Activated T-cell treated with anti-CD3 and anti-CD28 coated beads for 4 hours (primary cell): ENCODE measurements at places on chromosomes 5 and 9.

DNA sequence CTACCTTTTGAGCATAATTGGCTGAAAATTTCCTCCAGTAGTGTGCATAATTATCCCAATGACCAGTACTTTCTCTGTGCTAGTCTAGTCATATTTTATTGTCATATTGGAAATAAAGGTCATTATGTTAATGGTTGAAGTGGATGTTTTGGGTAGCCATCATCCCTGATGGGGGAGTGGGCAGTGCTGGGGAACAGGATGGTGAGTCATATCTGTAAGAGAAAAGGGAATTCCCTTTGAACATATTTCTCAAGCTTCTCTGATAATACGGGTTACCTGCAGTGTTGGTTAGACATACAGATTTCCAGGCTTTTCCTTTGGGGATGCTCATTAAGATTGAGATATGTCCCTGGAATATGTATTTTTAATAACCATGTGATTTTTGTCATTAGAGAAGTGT, 33.3 kb upstream of the SPATA31D4 start:
- no peak for DNase-seq

DNA sequence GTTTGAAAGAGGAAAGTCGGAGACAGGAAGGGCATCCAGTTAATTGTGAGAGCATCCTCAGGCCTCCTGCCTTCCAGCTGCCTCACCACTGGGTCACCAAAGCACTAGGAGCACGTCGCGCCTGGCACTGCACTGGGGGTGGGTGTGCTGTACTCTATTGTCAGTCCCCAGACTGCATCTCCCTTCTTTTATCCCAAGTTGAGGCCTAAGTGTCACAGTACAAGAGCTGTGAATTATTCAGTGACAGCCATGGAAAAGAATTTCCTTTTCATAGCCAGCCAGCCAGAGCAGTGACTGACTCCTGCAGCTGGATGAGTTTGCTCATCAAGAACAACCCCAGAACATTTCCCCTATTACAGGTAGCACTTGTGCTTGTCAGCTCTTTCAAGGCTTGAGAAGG, 16.3 kb downstream of the CLTA start:
- DNase-seq, result no peak

DNA sequence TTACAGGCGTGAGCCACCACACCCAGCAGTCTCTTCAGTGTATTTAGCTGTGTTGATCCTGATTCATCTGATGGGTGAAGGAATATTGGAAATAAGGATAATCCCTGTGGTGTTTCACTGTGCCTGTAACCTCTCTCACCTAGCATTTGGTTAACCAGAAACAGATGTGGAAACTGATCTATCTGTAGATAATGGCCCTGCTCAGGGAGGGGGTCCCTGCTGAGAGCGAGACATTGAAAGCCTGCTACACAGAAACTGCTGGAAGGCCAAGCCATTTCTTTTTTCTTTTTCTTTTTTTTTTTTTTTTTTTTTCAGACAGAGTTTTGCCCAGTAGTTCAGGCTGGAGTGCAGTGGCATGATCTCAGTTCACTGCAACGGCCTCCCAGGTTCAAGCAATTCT, 28.4 kb downstream of the QRFP start:
- DNase-seq, result no peak

- DNase-seq, result no peak
Measured at GRCh38 chr5:180338001-180338707, 15.0 kb downstream of the GFPT2 start.

DNA sequence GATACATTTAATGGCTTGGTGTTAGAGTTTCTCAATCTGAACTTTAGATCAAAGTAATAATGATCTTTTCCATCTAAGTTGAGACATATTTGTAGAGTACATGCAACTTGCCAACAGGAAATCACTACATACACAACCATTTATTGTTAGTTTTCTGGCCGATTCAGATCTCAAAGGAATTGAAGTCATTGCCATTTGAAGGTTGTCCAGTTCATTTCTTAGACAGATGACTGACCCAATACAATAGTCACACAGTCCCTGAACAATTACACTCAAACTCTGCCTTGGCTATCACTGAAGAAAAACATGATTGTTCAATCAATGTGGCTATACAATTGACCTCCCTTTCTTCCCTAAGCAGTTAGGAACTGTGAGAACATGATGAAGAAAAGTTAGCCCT, 753.2 kb upstream of the RIOK2 start:
- no peak for DNase-seq

GRCh38 chr9:35071814-35072460, 488 bp downstream of the VCP start:
- DNase-seq, result peak; percentile 51

GRCh38 chr5:135208903-135209721, 175.1 kb upstream of the PITX1 start:
- no peak for DNase-seq

DNA sequence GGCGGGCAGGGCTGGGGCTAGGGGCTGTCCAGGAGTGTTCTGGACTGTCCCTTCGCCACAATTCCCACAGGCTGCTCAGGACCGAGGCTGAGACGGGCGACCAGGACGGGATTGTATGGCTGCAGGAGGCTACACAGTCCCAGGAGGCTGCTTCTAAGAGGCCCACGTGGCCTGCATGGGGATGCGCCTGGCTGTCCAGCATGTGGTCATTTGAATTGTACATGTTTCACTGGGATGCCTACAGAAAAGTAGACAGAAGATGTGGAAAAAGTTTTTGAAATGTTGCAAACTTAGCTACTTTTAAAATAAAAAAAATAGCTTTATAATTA, 32.6 kb upstream of the SPTLC1 start:
- no peak for DNase-seq

DNA sequence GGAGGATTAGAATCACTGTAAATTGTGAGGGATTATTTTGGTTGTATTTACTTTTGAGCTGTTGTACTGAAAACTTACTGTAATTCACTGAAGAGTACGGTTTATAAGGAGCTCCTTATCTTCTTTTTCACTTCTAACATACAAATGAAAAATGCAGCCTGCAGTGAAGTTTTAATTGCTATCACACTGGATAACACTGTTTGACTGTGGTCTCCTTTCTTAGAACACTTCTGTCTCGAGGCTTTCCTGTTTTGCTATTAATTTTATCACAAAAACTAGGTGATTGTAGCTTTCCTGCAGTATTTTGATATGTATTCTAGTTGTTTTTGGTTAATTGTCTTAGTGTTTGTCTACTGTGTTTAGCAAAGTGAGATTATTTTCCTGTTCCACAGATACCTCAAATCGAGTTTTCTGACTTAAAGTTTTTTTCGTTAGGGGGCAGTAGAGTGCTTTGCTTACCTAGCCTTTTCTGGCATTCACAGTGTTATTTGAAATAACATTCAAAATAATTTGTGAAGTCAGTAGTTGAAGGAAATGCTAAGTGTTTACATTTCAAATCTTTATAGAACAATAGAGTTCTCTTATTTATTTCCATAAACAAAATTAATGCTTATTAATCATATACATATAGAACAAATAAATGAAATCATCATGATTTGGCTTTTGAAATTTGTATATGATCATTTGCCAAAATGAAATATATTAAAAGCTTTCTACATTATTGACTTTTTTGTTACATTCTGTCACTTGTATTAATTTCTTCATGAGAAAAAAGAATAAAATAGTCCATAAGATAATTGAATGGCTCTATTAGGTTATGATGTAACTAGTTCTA, 52.9 kb downstream of the COMMD10 start:
- no peak for DNase-seq

DNA sequence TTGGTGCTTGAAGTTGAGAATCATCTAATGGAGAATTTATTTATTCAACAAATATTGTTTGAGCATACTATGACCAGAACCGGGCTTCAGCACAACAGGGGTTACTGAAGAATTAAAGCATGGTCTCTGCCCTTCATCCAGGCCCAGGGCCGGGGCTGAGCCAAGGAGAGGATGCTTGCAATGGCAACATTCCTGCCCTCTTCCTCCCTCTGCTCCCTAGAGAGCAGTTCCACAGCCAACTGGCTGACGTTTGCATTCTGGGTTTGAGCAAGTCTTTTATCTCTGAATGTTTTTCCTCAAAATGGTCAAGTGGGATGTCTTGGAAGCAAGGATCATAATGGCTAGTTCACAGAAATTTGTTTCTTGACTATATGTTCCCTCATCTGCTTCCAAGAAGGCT, 80.7 kb downstream of the GLDC start:
- DNase-seq, result no peak

- no peak for DNase-seq
Measured at GRCh38 chr5:122915717-122916461, 70.5 kb downstream of the SNX24 start.

GRCh38 chr5:1733369-1733768, 66.3 kb downstream of the MRPL36 start:
- DNase-seq, result no peak

DNA sequence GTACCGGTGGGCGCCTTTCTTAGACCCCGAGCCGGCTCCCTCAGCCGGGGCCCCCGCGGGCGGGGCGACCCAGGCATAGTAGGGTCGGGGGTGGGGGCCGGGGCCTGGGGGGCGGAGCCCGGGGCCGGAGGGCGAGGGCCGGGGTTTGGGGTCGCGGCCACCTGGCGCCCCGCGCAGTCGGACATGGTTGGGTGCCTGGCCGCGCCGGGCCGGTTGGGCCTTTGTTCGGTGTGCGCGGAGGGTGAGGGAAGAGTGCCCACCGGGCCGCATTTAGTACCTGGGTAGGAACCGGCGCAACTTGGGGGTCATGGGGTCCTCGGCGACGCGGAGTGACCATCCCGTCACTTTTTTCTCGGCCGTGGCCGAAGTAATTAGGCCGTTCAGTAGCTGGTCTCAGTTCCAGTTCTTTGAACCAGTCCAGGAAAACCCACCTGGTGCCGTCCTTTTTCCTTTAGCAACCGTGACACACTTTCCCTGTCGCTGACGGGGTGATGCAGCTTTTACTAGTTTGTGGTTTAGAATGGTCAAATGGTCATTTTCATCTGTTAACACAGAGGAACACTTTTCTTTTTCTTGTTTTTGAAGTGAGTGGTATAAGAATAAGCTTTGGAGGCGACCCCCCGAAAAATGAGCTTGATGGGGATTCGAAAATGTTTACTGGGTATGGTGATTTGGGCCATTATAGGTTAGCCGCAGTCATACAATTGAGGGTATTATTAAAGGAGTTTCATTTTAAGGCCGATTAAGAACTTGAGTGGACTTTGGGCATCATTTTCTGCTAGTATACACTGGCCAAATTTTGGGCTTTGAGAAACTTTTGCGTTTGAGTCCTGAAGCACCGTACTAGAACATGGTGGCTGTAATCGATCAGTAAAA, 589 bp downstream of the CKS2 start:
- no peak for DNase-seq

GRCh38 chr9:130072515-130073235, 19.0 kb downstream of the GPR107 start:
- DNase-seq, result no peak

DNA sequence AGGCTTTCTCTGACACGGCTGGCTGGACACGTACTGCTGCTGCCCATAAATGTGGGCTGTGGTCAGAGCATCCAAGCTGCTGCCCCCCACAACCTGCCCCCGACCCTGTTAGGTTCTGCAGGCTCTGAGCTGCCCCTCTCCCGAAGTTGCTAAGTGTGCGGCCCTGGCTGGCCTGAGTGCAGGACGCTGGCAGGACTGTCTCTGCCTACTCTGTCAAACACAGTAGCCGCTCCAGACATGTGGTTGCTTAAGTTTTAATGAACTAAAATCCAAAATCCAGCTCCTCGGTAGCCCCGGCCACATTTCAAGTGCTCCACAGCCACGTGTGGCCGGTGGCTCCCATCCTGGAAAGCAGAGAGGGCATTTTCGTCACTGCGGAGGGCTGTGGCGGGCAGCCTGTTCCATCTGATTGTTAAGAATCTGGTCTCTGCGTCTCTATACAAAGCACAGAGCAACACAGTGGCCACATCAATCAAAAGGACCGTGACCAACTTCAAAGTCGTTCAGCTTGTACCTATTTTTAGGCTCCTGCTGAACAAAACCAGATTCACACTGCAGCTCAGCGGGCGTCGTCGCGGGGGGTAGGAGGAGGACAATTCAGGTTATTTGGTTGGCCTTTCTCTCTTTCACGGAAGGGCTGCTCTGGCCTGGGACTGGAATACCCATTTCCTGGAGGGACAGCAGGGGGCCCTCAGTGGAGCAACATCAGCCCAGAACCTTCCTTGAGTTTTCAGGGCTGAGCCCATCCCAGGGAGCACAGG, 68.9 kb downstream of the PTCH1 start:
- no peak for DNase-seq

GRCh38 chr9:89802781-89803355, 198.1 kb downstream of the GADD45G start:
- no peak for DNase-seq

- no peak for DNase-seq
Measured at GRCh38 chr5:96146675-96147074, 185.0 kb upstream of the ELL2 start.

GRCh38 chr9:38281196-38281595, 111.3 kb upstream of the ALDH1B1 start:
- DNase-seq, result no peak

DNA sequence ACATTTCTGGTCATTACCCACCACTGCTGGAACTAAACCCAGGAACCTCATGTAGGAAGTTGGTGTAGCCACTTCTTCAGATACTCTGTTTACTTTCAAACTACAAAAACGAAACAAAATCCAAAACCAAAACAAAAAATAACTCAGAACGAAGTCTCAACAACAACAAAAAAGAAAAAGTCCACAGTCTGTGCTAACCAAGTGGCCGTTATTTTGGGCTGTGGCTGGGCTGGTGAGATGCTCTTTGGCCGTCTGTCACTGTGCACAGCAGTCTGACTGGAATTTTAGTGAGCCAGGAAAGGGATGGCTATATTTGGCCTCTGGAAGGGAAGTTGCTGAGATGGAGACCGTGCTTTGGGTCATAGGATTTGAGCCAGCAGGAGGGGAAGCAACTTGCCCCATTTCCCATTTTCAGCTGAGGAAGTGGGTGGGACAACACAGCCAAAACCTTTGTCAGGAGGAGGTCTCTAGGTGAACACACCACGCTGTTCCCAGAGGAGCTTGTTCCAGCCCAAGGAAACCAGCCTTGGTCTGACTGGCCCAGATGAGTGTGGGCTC, 334.1 kb downstream of the ZSWIM6 start:
- DNase-seq, result no peak

DNA sequence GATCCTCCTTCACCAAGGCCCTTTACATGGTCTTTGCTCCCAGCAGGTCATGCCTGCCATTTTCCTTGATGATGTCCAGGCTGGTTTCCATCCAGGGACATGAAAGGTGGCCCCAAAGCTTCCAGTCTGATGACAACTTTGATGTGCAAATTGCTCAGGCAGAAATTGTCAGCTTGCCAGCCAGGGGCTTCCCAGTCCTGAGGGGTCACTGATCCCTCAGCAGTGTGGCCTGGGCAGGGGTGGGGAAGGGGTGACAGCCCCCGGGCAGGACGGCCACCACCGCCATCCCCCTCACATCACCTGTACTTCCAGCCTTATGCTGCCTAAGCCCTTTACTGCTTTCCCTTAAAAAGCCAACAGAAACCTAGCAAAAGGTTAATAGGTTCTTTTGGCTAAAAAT, 96.3 kb downstream of the ANKRD33B start:
- no peak for DNase-seq

DNA sequence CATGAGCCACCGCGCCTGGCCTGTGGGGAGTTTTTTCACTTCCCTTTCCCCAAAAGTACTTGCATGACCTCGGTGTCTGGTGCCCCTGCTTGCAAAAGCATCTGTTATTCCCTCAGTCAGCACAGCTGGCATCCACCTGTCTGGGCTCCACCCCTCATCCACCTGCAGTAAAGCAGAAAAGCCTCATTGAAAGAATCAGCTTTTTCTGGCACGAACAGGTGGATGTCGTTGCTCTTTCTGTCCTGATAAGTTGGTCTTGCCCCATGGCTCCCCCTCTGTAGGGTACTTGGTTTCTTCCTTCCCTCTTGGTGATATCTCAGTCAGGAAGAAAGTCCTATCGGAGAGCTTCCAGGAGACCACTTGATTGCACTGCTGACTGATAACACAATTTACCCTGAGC, 37.4 kb downstream of the WWC1 start:
- DNase-seq, result no peak
